Jurkat, Clone E6-1 (cell line): ENCODE measurements at places on chromosomes 11 and 22.

DNA sequence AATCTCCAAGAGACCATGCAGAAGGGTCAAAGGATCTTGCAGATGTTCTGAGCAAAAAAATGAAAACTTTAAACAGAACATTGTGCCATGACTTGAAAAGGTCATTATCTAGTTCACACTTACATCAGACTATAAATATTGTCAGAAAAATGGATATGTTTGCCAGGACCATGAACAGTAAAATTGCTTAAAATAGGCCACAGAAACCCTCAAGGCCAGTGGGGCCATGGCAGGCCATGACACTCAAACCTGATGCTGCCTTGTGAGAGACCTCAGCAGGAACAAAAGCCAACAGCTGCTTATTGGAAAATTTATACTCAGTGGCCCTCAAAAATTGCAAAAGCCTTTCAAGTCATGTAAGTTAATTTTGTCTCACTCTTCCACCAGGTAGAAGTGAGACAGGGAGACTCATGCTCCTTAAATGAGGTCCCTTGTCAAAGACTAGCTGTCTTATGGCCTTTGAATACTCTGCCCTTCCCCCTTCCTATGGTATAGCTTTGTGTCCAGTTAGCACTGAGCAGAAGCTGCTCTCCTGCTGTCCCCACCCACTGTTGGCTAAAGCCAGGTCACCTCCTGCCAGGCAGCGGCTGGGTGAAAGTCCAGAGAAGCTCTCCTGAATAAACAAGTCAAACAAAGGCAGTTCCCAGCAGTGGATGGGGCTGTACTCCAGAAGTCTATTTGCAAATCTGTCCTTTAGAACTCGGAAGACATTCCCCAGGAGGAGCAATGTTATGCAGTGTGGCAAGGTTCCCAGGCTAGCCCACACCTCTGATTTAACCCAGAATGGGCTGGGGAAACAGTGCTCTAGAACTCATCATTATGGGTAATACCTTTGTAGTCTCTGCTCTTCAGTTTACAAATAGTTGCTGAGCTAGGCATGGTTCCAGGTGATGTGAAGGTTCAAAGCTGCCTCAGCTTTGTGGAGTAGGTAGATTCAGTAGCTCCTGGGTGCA, 21.4 kb downstream of the ADM start:
- no peak for DNase-seq

- DNase-seq = no peak
Observed at GRCh38 chr11:65087216-65087615, 3.2 kb downstream of the ZFPL1 start.

DNA sequence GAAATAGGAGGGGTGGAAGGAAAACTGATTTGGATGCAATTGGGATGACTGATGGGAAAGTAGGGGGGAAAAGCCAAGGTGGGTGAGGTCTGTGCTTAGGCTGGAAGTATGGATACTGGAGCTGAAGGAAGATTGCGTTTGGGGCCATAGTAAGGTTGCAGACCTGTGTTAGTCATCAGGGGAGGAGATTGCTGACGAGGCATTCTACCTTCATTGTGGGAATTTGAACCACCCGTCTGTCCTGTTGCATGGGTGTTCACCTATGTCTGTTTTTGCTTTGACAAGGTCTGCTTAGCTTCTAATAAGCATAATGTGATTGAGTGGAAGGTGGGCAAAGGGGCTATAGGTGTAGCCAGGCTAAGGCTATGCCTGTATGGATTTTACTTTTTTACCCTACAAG, 323.8 kb downstream of the BLID start:
- no peak for DNase-seq

DNA sequence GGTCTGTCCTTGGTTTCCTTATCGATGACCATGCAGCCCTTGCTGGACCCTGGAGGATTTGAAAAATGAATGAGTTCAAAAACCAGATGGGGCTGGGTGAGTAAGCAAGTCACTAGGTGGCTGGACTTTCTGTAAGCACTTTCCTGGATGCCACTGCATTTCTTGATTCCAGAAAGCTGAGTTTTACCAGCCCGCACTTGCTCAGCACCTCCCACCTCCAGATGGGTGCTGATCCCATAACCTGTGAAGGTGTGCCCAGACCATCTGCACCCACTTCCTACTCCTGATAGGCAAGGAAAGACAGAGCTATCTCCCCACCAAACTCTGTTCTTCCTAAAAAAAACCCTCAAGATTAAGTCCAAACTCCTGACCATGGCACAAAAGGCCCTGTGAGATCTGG, 21.1 kb downstream of the ASCC2 start:
- DNase-seq = no peak

- DNase-seq = no peak
Observed at GRCh38 chr11:111698852-111699559, 67.2 kb downstream of the PPP2R1B start.
